Stimulated activated CD8-positive, alpha-beta memory T cell treated with anti-CD3 and anti-CD28 coated beads, Interleukin-15, amount 100 ng/mL, for 24 hours (primary cell): ENCODE measurements at places on chromosomes 5 and 9.

DNA sequence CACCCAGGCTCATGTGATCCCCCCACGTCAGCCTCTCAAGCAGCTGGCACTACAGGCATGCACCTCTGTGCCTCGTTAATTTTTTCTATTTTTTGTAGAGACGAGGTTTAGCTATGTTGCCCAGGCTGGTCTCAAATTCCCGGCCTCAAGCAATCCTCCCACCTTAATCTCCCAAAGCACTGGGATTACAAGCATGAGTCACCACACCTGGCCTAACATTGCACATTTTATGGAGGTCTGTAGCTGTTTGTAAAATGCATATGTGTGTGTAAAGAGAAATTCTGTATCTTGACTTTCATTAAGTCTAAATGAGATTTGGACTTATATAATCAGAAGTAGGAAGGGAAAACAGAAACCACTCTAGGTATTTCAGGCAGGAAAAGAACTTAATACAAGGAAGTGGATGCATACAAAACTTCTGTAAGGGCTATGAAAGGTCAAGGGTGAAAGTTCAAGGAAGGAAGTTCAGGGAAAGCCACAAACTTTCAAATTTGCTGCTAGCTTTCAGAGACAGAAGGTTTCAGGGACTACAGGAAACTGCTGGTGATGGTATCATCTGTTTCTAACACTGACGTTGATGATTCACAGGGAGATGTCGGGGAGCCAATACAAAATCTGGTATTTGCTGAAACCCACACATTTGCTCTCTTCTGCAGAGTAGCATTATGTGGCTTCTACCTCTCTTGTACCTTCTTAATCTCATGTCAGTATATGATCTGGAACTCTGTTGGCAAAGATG lies 209.4 kb downstream of the PIK3R1 start:
- DNase-seq, result no peak

GRCh38 chr5:173736923-173737412 lies 120.5 kb upstream of the BOD1 start:
- DNase-seq, result no peak

GRCh38 chr5:172410160-172410559 lies 44.2 kb downstream of the SH3PXD2B start:
- no peak for DNase-seq

GRCh38 chr9:119004618-119004990 lies 364.6 kb downstream of the BRINP1 start:
- DNase-seq, result no peak

GRCh38 chr5:82129723-82130285 lies 148.3 kb downstream of the RPS23 start:
- DNase-seq, result no peak
